ENCODE measurements at places on chromosomes 7 and 10.

GRCh38 chr10:15897287-15897686, 37.0 kb upstream of the MINDY3 start:
- no peak for DNase-seq

DNA sequence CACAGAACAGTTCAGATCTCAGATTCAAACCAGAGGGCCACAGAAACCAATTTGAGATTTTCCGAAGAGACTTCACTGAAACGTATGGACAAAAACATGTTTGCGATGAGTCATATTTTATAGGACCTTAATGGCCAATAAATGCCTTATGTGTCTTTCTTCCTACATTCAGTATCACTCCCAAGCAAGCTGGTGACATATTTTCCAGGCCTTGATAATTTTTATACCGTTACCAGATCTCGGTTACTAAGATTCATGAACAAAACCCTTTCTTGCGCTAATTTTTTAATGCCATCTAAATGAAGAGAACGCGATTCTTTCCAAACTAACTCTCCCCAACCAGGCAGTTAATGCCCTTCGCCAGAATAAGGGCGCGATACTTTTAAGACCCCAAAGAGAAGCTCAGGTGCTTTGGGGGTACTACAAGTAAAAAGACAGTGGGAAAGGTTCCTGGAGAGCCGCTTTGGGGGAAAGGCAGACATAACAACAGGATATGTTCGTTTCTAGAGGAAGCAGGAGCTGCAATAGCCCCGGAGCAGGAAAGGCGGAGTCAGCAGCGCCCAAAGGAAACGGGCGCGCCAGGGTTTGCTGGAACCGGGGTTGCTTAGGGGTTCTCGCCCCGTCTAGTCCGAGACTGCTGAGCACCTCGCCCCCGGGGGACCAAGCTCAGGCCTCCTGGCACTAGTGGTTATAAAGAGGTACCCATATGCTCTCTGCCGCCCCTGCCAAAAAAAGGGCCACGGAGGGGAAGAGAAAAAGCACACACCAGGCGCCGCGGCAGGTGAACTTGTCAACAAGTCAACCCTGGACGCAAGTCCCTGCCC, 884 bp downstream of the ICA1 start:
- DNase-seq, result peak; percentile 60

DNA sequence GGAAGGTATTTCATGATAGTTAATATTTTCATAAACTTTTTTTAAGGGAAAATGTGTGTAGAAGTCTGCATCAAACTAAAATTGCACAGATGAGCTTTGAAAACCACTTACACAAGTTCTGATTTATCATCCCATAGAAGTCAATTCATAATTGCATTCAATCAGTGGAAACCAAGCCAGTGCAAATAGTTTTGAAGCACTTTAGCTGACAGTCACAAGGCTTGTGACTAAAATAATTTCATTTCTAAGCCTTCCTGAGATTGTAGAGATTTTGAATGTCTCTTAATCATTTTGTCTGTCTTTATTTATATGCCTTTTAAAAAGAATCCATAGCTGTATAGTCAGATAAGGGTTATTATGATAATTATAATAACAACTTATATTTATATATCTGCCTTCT, 41.4 kb downstream of the EXOC4 start:
- no peak for DNase-seq

- DNase-seq, result peak; percentile 22
These were observed 11.9 kb downstream of the TMEM106B start for GRCh38 chr7:12222889-12223579.

GRCh38 chr7:68980011-68980410, 618.3 kb upstream of the AUTS2 start:
- DNase-seq, result no peak

DNA sequence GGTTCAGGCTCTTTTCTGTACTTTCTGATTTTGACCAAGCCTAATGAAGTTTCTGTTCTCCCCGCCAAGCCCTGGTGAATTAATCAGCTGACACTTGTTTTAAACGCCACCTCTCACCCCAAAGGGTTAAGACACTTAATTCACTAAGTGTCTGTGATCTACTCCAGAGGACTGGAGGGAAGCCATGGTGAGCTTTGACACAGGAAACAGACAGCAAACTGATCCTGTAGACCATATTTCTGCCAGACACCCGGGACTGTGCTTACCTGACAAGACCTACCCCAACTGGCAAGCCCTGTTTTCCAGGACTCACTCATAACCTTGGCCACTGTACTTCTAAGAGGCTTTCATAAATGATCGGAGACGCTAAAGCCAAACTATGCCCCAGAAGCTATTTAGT, 126.0 kb downstream of the STRA8 start:
- DNase-seq, result no peak

DNA sequence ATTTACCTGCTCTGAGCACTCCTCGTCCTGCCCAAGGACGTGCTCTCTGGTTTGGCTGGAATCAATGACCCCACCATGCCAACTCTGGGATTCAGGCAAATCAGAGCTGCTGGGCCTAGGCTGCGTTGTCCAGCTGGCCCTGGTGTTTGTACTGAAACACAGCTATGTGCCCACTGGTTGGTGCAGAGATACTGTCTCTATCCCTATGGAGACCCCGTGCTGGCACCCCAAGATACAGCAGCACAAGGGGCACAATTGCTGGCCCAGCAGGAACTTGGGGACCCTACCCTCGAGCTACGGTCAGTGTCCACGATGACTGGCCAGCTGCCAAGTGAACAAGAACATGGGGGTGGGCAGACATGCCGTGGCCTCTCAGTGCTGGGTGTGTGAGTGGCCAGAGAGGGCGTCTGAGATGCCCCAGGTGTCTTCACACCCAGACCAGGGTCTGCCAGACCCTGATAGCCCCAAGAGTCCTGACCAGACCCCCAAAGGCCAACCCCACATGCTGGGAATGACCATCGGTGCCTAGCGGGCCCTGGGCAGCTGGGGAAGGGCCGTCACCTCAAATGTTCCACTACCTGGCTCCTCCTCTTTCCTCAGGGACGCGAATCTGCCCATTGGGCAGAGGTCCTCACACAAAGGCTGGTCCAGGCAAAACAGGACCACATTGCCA, 79.3 kb upstream of the ZNF479 start:
- DNase-seq, result no peak

DNA sequence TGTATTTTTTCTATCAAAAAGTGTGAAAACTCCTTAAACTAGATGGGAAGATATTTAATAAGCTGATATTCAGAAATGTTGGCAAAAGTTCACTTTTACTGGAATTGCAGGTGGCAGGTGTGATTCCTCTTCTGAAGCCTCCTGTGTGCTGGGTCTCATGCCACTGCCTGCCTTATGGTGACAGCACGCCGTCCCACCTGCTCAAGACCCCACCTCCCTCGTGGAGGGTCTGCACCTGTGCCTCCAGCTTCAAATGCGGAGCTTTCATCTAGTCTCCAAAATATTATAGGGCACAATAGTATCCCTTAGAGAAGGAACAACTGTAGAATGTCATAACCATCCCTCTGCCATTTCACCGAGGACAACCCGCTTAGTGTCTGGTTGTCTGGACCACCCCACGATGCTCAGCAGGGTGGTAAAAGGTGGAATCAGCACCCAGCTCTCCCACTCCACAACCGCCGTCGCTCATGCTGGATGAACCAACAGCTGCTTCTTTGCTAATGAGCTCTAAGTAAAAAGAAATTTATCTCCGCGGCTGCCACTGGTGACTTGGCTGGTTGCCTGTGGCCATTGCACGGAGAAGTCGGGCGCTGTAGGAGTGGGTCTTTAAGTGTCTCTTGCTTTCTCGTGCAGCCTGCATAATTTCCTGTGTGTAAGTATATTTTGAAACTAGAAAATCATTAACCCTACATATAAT, 119.3 kb upstream of the TCERG1L start:
- no peak for DNase-seq

DNA sequence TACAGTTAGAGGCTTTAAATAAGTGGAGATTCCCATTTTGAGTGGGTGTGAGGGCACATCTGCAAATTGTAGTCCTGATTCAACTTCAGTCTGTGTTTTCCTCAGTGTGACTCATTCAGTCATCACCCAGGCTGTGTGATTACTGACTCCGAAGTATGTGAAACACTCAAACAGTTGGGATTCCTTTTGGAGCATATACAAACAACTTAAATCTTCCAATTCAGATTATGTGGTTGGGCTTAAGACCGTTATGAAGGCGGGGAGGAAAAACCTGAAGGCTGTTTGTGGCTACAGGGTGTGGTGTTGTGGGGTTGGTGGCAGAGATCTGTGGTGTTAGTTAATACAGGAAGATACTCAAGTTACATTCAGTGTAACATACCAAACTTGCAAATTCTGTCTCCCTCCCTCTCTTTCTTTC, 259.7 kb upstream of the FERD3L start:
- no peak for DNase-seq

GRCh38 chr10:129759214-129760002, 204.7 kb downstream of the EBF3 start:
- no peak for DNase-seq

DNA sequence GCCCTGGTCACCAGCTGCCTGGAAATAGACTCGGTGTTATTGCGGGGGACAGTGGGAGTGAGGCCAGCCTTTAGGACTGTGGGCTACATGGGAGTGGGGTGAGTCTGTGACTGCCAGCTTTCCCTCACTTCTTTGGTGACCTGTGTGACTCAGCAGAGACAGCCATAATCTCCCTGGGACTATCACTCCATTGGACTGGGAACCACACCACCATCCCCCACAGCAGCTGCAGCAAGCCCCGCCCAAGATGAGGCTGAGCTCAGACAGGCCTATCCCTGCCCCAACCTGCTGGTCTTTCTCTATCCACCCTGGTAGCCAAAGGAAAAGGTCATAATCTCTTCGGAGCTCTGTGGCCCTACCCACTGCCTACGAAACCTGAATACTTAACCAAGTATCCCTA, 263.2 kb downstream of the FZD1 start:
- no peak for DNase-seq

- DNase-seq, result no peak
These were observed 243.2 kb downstream of the FRMD4A start for GRCh38 chr10:14087566-14087965.

DNA sequence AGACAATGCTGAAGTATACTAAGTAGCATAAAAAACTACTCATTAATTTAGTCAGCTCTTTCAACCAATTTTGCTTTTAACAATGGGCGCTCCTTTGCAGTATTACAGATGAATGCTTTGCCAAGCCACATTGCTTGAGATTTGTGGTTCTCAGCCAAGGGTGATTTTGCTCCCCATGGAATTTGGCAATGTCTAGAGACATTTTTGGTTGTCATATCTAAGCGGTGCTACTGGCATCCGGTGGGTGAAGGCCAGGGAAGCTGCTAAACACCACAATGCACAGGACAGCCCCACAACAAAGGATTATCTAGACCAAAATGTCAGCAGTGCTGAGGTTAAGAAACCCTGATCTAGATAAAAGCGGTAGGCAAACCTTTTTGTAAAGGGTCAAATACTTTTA, 112.0 kb downstream of the UBE2H start:
- DNase-seq, result no peak

- DNase-seq, result peak; percentile 4
These were observed 53.4 kb upstream of the CYP2C18 start for GRCh38 chr10:94630017-94630688.

DNA sequence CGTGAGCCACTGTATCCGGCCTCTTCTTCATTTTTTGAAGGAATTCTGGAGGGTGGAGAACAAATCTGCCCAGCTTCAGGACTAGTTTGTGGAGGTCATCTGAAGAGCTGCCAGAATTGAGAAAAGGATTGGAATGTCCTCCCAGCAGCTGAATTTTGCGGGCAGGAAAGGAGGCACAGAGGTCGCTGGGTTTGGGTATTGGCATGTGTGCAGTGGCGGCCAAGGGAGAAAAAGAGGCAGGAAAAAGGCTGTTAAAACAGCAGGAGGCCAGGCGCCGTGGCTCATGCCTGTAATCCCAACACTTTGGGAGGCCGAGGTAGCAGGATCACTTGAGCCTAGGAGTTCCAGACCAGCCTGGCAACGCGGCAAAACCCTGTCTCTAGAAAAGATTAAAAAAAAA, 80.4 kb downstream of the HIP1 start:
- DNase-seq, result no peak

All from GDM1 (cell line).